DMS79 treated with DMSO at 0.1 percent for 48 hours (cell line): ENCODE measurements at places on chromosomes 7 and 10.

GRCh38 chr7:47045207-47046051 is 536.5 kb downstream of the TNS3 start:
- no peak for DNase-seq

DNA sequence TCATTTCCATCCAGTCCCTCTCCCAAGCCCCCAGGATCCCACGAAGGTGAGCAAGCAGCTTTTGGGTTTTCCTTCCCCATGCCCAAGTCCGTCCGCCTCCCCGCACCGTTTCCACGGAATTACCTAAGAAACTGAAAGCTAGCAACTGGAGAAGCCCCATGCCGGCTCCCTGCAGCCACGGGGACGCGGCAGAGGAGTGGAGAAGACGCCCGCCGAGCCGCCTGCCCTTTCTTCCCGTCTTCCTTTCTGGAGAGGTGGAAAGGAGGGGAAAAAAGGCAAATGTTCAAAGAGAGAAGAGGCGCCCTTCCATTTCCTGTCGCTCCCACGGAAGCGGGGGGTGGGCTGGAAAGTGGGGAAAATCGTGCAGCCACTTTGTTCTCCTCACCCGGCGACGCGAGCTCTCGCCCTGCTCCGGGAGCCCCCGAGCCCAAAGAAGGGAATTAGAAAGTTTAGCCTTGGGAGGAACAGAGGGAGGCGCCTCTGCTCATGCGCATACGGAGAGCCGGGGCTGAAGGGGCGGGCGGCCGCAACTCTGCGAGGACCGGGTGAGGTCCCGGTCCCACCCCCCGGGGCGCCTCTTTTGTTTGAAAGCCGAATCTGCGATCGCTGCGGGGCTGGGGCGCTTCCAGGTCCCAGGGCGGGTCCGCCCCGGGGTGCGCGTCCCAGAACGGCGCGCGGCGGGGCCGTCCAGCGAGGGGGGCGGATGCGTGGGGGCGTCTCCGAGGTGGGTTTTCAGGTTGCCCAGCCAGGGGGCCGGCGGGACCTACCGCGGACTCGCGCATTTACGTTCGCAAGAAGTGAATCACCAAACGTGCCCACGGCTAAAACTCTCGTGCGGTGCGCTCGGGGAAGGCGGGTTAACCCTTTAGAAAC is at the start of gene LAMB1:
Gene LAMB1, minus strand, starts transcription at position 436 of the 873 bp plus-strand sequence. Its CDS starts 276 bp downstream, at position 160.
- peak; percentile 70 for DNase-seq

DNA sequence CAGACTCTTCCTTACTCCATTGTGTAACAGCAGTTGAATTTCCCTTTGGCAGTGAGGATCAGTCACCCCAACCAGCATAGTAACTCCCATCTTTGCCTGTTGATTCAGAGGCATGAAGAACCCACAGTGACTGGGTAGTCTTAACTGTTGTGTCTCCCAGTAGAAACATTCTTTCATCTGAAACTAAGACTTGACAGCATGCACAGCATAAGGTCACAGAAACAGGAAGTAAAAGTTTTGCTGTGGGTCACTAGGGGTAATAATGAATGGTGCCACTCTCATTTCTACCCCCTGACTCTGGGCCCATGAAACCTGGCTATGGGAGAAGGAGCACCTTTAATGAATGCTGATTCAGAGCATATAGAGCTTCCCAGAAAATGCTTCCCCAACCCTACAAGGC is 8.3 kb upstream of the FRMPD2 start:
- no peak for DNase-seq

DNA sequence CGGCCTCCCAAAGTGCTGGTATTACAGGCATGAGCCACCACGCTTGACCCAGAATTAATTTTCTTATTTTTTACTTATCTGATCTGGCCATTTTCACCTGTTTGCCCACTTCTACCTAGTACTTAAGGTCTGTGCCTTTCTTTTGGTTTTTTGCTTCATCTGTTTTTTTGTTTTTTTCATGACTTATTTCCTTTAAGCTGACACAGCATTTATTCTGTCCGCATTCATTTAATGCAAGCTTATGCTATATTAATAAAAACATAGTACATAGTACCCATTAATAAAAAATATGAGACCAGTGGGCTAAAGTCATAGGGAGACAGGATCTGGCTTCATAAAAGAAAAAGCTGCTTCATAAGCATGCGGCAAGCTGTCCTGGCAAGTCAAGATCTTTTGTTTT is 205.4 kb downstream of the ZEB1 start:
- DNase-seq: no peak

DNA sequence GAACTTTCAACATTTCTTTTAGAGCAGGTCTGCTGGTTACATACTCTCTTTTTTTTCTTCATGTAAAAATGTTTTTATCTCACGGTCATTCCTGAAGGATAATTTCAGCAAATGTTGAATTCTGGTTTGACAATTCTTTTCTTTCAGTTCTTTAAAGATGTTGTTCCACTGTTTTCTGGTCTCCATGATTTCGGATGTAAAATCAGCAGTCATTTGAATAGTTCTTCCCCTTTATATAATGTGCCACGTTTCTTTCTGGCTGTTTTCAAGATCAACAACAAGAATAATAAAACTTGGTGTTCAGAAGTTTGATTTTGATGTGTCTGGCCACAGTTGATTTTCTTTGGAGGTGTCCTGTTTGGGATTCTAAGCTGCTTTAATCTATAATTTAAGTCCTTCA is 14.0 kb upstream of the MRPS33 start:
- no peak for DNase-seq

- DNase-seq: no peak
Observed at GRCh38 chr7:90407484-90407821, 4.2 kb downstream of the CLDN12 start.

DNA sequence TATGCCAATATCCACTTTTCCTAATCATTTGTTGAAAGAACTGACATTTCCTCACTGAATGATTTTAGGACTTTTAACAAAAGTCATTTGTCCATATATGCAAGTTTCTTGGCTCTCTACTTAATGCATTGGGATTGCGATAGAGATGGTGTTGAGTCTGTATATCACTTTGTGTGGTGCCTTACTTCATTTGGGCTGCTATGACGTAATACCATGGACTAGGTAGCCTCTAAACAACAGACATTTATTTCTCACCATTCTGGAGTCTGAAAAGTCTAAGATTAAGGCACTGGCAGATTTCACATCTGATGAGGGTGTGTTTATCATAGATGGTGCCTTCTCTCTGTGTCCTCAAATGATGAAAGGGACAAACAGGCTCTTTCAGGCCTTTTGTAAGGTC is 342.6 kb downstream of the DPP6 start:
- DNase-seq: no peak

- DNase-seq: no peak
Observed at GRCh38 chr7:33556472-33556871, 348.9 kb upstream of the BMPER start.

DNA sequence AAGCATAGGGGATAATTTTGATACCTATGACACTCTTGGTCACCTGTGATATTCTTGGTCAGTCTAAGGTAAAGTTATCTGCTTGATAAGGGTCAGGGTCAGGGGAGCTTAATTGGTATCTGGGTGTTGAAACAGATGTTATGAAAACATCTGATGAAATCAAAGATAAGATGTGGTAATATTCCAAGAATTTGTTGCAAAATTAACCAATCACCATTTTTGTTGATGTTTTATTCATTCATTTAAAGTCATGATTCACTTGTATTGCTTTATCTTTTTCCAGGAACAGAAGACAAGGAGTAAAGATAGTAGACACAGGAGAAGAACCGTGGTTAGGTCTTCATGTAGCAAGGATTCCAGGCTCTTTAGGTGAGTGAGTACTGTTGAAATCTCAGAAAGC is 103.1 kb downstream of the SEMA3C start:
- DNase-seq: no peak

DNA sequence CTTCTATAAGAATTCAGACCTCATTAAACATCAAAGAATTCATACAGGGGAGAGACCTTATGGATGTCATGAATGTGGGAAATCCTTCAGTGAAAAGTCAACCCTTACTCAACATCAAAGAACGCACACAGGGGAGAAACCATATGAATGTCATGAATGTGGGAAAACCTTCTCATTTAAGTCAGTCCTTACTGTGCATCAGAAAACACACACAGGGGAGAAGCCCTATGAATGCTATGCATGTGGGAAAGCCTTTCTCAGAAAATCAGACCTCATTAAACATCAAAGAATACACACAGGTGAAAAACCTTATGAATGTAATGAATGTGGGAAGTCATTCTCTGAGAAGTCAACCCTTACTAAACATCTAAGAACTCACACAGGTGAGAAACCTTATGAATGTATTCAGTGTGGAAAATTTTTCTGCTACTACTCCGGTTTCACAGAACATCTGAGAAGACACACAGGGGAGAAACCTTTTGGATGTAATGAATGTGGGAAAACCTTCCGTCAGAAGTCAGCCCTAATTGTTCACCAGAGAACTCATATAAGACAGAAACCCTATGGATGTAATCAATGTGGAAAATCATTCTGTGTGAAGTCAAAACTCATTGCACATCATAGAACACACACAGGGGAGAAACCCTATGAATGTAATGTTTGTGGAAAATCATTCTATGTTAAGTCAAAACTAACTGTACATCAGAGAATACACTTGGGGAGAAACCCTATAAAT is 24.1 kb downstream of the ZNF37A start:
- DNase-seq: no peak
